ENCODE measurements at places on chromosomes 7 and 10.

DNA sequence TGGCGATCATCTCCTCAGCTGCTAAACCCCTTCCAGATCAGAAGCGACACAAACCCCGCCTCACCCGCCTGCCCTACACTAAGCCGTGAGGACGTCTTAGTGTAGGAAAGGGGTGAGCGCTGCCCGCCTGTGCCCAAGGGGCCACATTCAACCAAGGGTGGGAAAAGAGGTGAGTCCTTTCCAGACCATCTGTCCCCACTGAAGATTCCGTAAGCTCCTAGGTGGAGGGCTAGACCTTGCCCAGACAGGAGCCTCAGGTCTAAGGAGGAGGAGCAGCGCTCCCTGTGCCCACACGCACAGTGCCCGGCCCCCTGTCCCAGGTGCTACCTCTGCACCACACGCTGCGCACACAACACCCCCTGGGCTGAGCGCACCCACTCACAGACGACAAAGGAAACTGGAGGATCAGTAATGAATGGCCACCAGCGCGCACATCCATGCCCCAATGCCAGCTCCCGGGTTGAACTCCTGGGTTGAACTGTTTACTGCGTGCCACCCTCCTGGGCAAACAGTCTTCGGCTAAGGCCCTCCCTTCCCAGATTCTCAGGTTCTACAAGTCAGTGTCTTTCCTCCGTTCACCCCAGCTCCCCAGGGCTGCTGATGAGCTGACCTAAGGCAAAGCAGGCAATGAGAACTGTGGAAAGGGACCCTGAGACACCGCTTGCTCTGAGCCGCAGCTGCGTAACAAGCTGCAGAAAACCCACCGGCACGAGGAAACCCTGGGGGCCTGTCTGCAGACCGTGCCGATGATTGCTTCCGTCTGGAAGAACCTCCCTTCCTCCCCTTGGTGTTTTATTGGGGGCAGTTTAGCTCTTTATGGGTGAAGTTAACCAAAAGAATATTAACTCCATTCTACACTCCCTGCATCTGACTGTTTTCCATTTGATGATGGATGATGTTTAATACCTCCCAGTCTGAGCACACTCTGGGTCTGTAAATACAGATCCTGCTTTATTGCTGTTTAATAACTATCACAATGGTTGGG, 185.9 kb downstream of the MAD1L1 start:
- DNase-seq = no peak

DNA sequence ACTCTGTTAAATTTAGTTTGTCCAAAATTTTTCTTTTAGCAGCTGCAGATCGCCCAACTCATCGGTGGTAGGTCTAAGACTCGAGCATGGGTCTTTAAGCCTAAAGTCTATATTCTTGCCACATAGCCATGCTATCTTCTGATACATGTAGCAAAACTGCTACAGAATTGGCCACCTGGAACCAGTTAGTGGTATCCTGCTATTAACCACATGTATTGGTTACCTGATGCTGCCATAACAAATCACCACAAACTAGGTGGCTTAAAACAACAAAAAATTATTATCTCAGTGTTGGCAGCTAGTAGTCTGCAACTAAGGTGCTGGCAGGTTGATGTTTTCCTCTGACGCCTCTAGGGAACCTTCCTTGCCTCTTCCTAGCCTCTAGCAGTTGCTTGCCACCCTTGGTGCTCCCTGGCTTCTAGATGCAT, 96.7 kb upstream of the PIK3CG start:
- DNase-seq = no peak

DNA sequence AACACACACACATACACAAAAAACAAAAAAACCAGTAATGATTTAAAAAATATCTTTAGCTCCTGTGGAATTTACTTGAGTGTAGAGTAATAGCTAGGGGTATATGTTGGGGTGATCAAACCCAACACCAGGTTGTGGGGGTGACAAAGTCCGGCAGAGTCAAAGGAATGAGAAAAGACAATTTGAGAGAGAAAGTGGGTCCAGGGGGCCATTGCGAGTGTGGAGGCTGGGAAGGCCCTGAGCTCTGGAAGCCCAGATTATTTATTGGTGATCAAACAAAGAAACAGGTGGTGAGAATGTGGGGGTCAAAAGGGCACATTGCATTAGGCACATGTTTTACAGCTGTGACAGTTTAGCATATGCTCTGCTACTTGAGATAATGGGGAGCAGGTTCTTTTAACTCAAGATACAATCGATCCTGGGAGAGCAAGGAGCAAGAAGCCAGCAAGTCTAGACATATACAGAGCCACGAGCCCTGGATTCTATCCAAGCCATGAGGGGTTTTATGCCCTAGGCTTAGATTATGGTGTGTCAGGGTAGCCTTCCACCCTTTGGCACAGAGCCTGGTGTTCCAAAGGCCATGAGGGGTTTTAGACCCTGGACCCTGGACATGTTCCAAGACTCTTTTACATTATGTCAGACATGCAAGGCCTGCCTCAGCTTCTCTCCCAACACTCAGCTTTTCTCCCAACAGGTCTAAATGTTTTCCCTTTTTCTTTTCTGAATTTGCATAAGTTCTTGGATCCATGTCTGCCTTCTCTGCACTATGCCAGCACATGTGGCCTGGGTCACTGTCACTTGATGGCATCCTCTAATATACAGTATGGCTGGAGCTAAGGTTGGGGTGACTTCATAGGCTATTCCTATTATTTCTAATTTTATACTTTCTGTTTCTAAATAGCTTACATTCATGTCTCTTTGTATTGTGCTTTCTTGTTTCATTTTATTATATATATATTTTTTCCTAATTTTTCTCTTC, 48.6 kb upstream of the MKI67 start:
- no peak for DNase-seq

GRCh38 chr7:903921-904755, 27.8 kb downstream of the GET4 start:
- no peak for DNase-seq

Data from GM12892 (cell line).